Muscle of back (tissue), 13 donors: ENCODE measurements at places on chromosomes 6 and 20. TPM values are rescaled to one million over a fixed set of nuclear protein-coding genes. Genes with fewer than 3 reads are reported as not detected.

Gene PKIG
- 44.0 TPM for polyA plus RNA-seq

Gene CCN6
- polyA plus RNA-seq: 0.19 TPM

Gene OR2J3
- polyA plus RNA-seq: not detected

Gene GLP1R
- not detected for polyA plus RNA-seq

Gene BPIFA1
- not detected for polyA plus RNA-seq

Gene VGLL2
- polyA plus RNA-seq: 140 TPM

Gene SALL4
- polyA plus RNA-seq: 0.22 TPM

Gene LRP11
- polyA plus RNA-seq: 23.3 TPM

Gene ETV7
- not detected for polyA plus RNA-seq

Gene DEFB132
- polyA plus RNA-seq: not detected
